Fibroblast of the aortic adventitia (primary cell): ENCODE measurements at places on chromosomes 4 and X.
A peak's percentile ranks its signal among the peaks of the same experiment; 100 is the strongest.

- no peak for DNase-seq
Measured at GRCh38 chrX:39856472-39857121, 241.2 kb downstream of the BCOR start.

GRCh38 chrX:20517565-20517964 lies 250.9 kb upstream of the RPS6KA3 start:
- peak; percentile 68 for DNase-seq

GRCh38 chr4:7101692-7102515 lies 34.0 kb upstream of the GRPEL1 start:
- peak; percentile 59 for DNase-seq

- DNase-seq, result no peak
Measured at GRCh38 chr4:84957514-84958420, 8.7 kb downstream of the WDFY3 start.

GRCh38 chr4:176475067-176475466 lies 155.3 kb downstream of the SPCS3 start:
- peak; percentile 38 for DNase-seq

- no peak for DNase-seq
Measured at GRCh38 chr4:41329361-41329760, 72.6 kb downstream of the UCHL1 start.

- DNase-seq, result peak; percentile 43
Measured at GRCh38 chrX:7115557-7115956, 32.0 kb upstream of the STS start.

- no peak for DNase-seq
Measured at GRCh38 chrX:135591871-135592270, 71.4 kb downstream of the INTS6L start.

DNA sequence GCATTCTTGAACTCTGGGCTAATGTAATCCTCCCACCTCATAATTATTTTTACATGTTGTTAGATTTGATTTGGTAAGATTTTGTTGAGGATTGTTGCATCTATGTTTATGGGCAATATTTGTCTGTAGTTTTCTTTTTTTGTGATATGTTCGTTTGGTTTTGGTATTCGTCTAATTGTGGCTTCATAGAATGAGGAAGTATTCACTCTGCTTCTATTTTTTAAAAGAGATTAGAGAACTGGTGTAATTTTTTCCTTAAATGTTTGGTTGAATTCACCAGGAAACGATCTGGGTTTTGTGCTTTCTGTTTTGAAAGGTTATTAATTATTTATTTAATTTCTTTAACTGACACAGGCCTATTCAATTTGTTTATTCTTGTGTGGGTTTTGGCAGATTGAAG lies 161.2 kb upstream of the NUDT6 start:
- DNase-seq, result no peak

- no peak for DNase-seq
Measured at GRCh38 chr4:23269566-23269965, 576.8 kb downstream of the GBA3 start.

- DNase-seq, result no peak
Measured at GRCh38 chrX:106468433-106468832, 143.3 kb upstream of the RADX start.

DNA sequence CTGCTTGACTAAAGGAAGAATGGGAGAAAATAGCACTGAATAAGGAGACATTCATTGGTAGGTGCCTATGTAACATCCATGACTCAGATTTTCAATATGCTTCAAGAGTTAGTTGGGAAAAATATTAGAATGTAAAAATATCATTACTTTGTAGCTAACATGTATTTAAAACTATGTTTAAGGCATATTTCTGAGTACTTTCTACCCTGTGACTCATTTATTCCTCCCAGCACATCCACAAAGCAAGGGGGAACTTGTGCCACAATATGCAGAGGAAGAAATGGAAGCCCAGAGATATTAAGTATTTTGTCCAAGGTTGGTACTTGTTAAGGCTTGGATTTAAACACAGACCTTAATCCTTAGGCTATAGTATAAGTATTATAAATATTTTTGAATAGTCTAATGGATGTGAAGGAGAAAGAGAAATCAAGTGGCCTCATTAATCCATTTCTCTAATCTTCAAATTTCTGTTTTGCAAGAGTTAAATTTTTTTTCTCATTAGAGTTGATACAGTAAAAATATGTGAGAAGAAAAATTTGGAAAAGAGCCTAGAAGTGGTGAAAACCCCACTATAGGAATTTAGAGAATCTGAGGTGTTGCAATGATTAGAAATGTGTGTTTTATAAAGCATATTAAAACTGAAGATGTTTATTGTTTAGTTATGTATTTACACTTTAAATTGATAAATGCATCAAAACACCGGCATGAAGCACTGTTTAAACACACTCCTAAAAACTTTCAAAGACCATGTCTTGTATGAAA lies 149.3 kb upstream of the GYPA start:
- DNase-seq, result no peak

DNA sequence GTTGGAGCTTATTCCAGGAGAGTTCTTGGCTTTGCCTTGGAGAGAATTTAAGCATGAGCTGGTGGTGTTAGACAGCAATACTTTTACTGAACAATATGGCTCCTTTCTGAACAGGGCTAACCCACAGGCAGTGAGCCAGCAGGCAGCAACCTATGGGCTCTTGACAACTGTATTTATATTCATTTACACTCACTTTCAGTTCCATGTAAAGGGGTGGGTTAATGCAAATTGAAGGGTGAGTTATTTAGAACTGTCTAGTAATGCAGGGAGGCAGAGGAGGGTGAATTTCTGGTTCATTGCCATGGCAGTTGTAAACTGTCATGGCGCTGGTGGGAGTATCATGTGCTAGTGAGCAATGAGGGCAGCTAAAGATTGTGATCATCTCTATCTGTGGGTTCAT lies 15.7 kb downstream of the FOXR2 start:
- DNase-seq, result no peak

- peak; percentile 32 for DNase-seq
Measured at GRCh38 chr4:2413821-2414610, 4.4 kb downstream of the ZFYVE28 start.

DNA sequence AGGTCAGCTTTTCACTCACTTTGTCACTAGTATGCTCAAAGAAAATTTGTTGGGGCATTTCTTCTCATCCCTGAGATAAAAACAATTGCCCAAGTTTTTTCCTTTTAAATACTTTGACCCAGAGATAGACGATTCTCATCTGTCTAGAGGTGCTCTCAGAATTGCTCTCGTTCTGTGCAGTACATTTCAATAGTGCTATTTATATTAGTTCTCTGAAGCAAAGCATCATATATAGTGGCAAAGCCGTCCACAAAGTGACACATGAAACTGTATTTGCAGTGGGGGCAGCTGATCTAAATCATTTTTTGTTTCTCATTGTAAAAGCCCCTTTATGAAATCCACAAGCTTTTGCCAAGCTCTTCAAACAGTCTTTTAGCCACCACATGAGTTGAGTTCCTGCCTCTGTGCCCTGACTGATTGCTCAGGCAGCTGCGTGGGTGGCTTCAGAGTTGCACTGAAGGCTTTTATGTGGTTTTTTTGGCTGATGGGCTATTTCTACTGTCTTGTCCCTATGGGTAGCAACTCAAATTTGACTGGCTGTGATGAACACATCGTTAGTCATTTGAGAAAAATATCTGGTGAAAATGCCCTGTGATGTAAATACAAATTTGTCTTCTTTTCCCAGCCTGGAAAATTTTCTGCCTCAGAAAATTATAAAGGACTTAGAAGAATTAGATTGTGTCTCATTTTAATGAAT lies 119.1 kb upstream of the OTUD4 start:
- peak; percentile 46 for DNase-seq

DNA sequence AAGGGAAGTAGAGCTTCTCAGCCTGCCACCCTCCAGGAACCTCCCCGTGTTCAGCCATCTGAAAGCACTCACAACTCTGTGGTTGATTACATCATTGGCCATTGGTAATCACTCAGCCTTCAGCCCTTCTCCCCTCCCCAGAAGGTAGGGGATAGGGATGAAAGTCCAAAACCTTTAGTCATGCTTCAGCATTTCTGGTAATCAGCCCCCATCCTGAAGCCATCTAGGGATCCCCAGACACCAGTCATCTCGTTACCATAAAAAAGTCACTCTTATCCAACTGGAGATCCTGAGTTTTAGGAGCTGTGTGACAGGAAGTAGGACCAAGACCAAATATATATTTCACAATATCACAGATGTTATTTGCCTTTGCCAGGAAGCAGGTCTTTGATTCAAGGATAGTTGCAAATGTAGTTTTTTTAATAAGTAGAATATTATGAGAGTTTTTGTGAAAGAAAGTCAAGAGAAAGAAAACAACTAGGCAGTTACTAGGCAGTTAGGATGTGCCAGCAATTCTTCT lies 364.6 kb upstream of the NOCT start:
- DNase-seq, result peak; percentile 91

- no peak for DNase-seq
Measured at GRCh38 chrX:112081781-112082652, 559 bp downstream of the TRPC5 start.

DNA sequence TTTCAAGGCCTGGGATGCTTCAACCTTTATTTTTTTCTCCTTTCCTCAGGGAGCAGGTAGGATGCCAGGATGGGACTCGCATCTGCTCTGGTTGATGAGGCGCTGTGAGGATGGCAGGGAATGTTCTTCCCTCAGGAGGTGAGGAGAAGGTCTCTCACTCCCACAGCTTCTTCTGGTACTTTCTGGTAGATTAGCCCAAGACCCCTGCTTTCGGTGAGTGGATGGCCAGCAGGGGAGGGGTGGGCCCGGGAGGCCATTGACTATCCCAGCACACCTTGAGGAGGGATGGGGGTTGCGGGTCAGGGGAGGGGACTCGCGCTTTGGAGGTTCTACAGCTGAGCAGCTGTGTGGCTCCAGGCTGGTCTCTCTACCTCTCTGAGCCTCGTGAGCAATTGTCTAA lies 14.8 kb downstream of the CYTL1 start:
- DNase-seq, result no peak

DNA sequence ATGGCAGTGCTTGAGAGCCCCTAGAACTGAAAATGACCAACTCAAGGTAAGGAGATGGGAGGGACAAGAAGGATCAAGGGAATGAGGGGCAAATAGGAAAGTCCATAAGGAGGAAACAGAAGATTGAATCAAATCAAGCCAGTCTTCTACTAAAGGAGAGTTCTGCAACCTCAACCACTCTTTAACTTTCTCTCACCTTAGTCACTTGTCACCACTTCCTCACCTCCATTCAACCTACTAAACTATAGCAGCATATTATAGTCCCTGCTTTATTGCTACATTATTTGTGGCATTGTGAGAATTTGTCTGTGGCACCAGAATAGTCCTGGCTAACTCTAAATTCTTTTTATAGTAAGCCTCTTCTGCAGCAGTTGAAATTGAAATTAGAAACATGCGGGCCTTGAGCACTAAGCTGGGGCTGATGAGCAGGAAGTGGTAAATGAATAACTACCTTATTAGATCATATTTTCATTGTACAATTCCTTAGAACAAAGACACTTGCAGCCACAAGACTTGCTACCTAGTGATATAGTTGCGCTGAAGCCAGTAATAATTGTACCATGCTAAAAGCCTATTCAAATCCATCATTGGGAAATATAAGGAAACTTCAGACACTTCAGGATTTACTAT lies 336.9 kb downstream of the ZNF674 start:
- DNase-seq, result peak; percentile 8

GRCh38 chr4:54586320-54586955 lies 71.3 kb upstream of the KIT start:
- DNase-seq, result no peak

DNA sequence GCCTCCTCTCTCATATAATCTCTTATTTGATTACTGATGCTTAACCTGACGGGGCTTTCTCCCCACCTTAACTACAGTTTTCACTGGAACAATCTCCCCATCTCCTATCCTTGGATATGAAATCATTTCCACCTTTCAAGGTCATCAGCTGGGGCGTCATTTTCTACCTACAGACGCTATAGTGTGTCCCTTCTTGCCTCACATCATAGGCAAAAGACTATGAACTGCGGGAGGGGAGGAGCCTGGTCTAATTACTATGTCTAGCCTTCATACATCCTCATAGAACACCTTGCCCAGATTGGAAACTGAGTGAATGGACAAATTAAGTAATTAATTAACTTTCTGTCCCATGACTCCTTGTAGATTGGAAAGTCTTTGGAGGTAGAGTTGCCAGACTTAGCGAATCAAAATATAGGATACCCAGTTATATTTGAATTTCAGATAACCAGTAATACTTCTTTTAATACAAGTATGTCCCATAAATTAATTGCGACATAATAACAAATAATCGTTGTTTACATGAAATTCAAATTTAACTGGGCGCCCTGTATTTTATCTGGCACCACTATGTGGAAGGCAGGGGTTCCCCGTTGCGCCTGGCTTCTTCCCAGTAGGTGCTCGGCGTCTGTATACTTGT lies 752 bp upstream of the ATP6AP2 start:
- DNase-seq, result no peak

DNA sequence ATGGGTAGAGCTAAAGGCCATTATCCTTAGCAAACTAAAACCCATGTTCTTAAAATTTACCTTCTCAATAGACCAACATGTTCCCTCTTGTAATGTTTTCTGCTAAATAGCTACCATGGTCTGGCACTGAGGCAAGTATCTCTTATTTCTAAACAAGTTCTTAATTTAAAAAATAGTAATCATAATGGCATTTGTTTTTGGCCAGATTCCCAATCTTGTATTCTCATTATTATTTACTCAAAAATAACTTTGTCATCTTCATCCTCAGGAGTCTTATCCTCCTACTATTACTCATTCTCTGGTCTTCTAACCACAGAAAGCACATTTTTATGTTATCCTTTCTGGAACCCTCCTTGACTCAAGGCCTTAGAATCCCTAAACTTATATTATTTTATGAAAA lies 931.2 kb downstream of the CCSER1 start:
- no peak for DNase-seq

GRCh38 chr4:84583876-84584380 lies 1.0 kb downstream of the CDS1 start:
- no peak for DNase-seq

- DNase-seq, result no peak
Measured at GRCh38 chr4:104815665-104816064, 321.0 kb upstream of the CXXC4 start.

DNA sequence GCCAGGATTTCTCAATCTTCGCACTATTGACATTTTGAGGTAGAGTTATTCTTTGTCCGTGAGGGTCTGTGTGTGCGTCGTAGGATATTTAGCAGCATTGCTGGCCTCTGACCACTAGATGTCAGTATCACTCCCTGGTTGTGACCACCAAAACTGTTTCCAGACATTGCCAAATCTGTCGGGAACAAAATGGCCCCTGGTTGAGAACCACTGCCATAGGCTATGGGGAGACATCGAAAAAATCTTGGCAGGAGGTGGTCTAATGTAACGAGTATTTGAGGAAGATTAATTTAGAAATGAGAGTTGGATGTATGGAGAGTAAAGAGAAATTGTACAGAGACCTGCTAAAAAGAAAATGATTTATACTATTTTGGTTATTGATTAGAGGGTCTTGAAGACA lies 108.4 kb downstream of the DOCK11 start:
- DNase-seq, result peak; percentile 70

- DNase-seq, result peak; percentile 71
Measured at GRCh38 chrX:10041383-10041782, 74.2 kb downstream of the CLDN34 start.

GRCh38 chr4:169017971-169018370 lies 7.9 kb upstream of the CBR4 start:
- no peak for DNase-seq
